ENCODE measurements at places on chromosomes 1 and 21.

DNA sequence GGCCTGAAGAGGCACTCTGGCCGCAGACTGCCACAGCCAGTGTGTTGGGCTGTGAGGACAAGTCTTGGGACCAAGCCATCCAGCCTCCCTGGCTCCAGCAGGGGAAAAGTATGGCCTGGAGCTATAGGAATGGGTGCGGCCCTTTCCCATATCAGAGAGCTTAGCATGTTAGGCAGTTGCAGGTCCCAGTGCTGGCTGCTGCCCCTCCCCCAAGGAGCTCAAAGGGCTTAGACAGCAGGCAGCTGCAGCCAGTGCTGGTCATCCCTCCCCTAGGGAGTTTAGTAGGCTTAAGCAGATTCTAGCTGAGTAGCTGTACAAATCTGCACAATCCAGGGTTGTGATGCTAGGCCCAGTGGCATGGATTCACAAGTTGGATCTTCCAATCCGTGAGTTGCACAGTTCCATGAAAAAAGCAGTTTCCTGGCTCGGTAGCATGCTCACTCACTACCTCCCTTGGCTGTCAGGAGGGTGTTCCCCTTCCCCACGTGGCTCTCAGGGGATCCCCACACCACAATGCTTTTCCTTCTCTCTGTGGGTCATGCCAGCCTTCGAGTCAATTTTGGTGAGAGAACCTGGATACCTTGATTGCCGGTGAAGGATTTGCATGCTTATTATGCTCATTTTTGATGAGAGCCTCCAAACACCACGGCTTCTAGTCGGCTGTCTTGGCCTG lies 1490.8 kb downstream of the BRINP3 start:
- no peak for DNase-seq

DNA sequence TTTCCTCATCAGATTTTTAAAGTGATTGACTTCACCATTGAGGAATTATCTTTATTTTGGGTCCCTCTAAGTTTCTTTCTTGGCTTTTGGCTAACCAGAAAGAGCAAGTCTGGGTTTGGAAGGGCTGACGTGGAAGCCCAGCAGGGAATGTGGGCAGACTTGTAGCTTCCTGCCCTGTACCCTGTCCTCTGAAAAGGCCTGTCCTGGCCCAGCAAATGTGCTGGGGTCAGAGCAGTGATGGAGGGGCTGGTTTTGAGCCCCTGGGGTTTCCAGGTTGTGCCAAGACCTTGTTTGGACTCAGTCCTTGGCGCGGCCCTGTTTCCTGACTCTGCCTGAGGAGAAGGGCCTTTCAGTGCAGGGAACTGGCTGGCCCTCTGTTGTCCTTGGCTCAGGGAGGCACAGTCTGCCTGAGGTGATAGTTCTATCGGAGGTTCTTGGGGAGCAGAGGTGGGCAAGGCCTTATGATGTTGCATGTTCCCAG lies 72.1 kb downstream of the UCK2 start:
- no peak for DNase-seq

GRCh38 chr1:93501399-93501798 lies 53.5 kb downstream of the FNBP1L start:
- DNase-seq, result no peak

GRCh38 chr1:239547987-239548386 lies 161.6 kb downstream of the CHRM3 start:
- no peak for DNase-seq

- no peak for DNase-seq
These were observed 46.5 kb upstream of the LPGAT1 start for GRCh38 chr1:211876851-211877590.

DNA sequence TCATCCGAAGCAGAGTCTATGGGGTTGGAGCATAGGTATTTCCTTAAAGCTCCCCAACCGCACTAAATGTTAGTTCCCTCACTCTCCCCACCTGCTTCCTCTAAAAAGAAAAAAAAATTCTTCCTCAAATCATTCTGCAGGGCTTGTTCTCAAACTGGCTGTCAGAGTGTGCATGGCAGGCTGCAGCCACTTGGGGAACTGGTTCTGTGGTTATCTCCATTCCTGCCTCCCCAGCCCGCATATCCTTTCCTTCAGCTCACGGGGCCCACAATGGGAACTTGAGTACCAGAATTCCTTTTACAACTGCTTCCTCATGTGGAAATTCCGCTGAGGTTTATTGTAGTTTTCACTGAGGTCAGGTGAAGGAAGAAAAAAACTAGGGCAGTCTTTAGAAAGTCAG lies 159.2 kb downstream of the PIGK start:
- no peak for DNase-seq

GRCh38 chr1:32759521-32759981 lies 57.0 kb upstream of the SYNC start:
- DNase-seq, result no peak
